ACHN (cell line): ENCODE measurements at places on chromosomes 3 and 15.

- no peak for DNase-seq
These were observed 45.0 kb downstream of the USP13 start for GRCh38 chr3:179697736-179698332.

DNA sequence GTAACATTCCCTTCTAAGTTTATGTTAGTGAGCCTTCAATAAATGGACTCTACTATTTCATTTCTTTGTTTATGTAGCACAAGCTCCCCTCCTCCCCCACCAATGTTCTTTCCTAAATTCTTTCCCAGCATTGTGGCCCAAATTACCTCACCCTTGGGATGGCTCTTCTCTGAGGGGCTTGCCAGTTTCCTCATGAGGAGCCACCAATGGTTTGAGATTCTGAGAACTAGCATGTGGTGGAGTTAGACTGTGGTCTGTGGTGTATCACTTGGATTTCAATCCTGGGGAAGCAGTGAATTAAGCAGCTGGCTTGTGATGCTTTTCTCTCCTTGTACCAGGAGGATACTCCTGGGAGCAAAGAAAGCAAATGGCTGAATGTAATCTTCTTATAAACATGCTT lies 50.0 kb upstream of the NPHP3 start:
- DNase-seq: no peak

DNA sequence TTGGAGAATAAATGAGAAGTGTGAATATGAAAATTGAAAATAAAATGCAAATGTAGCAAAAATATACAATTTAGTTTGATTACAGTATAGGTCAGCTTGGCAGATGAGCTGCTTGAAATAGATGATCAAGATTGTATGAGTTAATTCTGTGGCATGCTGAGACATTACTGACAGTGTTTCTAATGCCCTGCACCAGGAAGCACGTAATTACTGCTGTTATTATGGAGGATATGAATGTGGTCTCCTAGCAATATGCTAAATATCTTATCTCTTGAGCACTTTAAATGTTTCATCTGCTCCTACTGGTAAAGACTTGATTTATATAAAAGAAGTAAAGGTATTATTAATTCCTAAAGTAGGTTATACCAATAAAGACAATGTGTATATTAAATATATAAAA lies 1015.5 kb downstream of the PLOD2 start:
- no peak for DNase-seq

- DNase-seq: no peak
These were observed 471.4 kb upstream of the NAALADL2 start for GRCh38 chr3:174387736-174388135.

DNA sequence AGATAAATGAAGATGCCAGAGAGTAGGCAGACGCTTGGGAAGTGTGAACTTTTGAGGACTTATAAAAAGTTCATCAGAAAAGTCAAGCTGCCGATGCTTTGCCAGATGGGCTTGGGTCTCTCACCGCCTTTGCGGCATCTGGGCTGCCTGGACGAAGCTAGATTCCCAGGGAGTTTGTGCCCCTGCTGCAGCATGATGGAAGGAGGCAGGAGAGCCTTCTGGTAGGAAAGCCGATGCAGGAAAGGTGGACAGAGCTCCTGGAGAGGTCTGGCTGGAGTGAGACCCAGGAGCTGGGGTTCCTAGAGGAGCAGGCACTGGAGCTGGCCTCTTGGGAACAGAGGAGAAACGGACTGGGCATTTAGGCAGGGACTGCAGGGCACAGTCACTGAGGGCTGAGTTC lies 51.9 kb upstream of the ATP2B2 start:
- no peak for DNase-seq

DNA sequence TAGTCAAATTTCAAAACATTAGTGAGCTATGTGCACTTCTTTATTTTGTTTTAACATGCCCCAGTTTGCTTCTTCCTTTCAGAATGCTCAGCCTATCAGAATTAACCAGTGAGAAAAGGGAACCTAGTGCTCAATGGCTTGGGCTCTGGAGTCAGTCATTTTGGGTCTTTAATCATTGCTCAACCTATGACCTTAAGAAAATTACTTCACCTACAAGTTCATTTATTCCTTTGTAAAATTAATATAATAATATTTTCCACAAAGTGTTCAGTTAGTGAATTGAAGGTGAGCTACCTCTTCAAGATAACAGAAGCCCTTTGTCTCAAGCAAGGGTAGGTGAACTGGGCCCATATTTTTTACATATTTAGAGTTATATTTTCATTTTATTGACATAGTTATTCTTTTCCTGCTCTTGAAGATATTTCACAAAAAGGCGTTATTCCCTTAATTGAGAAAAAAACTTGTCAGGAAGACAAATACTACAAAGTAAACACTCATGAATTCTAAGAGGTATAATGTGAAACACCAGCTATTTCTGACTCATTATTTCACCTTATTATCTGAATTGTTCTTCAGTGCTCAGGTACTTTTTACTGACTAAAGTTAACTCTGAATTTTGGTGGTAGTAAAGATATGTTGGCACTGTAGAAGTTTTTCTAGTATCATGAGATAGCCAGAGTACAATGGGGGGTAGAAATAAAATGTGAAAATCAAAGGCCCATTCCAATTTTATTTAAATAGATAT lies 415.5 kb downstream of the NAALADL2 start:
- DNase-seq: no peak

- DNase-seq: no peak
These were observed 12.9 kb downstream of the SLC25A20 start for GRCh38 chr3:48885753-48886152.

GRCh38 chr3:71061037-71061436 lies 522.5 kb downstream of the FOXP1 start:
- no peak for DNase-seq

GRCh38 chr3:151856118-151856517 lies 17.3 kb upstream of the SUCNR1 start:
- DNase-seq: no peak

- DNase-seq: no peak
These were observed 192.3 kb downstream of the OCA2 start for GRCh38 chr15:27906802-27907201.

DNA sequence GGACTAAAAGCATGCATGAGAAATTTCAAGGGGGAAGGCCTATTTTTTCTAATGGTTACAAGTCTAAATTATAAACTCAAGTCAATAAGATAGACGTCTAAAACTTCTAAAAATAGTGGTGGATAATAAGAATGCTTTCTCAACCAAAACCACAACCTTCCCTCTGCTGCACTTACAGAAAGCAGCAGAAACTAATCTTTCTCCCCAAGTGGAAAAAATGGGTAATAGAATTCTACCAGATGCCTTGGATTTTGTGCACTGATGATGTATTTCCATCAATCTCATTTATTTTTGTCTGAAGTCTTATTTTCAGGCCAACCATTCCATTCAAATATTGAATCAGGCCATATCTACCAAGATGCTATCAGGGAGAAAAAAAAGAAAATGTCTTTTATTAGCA lies 344.7 kb downstream of the NEK10 start:
- no peak for DNase-seq

DNA sequence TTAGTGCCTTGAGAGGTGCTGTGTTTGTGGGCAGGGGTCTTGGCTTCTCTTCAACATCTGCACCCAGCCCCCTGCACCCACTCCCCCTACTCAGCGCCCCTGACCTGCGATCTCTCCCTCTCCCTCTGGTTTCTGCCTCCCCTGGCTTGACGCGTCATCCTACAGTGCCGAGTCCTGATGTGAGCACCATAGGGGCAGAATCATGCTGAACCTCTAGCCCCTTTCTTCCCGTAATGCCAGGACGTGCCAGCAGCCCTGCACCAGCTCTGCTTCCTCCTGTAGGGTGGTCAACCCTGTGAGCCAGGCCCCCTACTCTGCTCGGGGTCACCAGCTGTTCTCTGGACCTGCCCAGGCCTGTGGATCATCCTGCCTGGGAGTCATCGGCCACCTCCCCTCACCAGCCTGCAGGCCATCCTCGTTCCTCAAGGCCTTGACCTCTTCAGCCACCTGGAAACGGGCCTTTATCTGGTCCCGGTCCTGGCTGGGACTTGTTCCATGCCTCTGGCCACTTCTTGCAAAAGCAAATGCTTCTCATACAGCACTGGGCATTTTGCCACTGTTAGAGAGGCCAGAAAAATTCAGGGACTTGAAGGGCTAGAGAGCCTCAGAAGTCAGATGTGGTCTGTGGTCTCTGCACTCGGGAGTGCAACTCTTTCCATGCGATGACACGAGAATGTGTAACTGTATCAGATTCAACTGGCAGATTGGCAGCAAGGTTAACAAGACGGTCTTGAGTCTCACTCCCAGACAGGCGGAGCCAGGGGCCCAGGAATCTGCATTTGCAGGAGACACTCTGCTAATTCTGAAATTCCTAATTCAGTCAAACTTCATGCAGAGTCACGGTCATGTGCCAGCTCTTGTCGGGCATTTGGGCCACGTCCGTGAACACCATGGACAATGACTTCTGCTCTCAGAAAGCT lies 16.7 kb upstream of the KLF15 start:
- no peak for DNase-seq

GRCh38 chr3:169980055-169980454 lies 13.4 kb downstream of the SEC62 start:
- no peak for DNase-seq

DNA sequence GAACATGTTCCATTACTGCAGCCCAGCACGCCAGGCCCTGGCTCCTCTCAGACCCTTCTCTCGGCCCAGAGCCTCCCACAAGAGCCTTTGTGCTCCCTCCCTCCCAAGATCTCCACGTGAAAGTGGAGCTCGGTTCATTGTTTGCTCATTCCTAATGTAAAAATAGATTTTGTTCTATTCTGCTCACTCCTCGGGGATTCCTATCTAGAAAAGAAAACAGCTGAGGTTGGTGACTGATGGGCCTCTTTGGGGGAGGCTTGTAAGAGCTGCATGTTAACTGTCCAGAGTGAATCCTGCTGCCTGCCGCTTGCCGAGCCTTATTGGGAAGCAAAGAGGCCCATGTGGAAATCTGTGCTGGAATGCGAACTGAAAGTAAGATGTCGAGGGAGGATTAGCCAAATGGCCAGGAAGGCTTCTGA lies 267.1 kb downstream of the LRTM1 start:
- DNase-seq: no peak

- no peak for DNase-seq
These were observed 1141.4 kb downstream of the TBL1XR1 start for GRCh38 chr3:176055836-176056235.

DNA sequence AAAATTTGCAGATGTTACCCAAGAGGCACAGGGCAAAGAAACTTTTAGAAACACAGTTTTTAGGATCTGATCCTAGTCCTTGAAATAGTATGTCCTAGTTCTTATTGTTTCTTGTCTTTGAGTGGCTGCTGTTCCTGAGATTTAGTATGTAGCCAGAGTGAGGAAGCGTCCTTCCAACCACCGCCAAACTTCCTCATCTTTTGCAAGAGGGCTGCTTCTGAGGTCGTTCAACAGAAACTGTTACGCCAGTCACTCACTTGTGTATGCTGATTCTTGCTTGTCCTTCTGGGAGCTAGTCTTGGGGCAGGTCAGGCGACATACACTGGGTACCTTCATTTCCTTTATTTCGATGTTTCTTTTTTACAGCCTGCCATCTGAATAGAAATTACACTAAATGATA lies 577.3 kb upstream of the ZNF717 start:
- DNase-seq: no peak

- no peak for DNase-seq
These were observed 58.7 kb downstream of the CRTC3 start for GRCh38 chr15:90588427-90588826.

- no peak for DNase-seq
These were observed 38.2 kb downstream of the KPNA1 start for GRCh38 chr3:122476532-122476931.

- DNase-seq: peak; percentile 28
These were observed 155.6 kb downstream of the SQOR start for GRCh38 chr15:45790325-45790943.

- DNase-seq: no peak
These were observed 26.2 kb downstream of the CRABP1 start for GRCh38 chr15:78366342-78366741.

GRCh38 chr3:161414907-161415306 lies 43.6 kb upstream of the SPTSSB start:
- DNase-seq: no peak

DNA sequence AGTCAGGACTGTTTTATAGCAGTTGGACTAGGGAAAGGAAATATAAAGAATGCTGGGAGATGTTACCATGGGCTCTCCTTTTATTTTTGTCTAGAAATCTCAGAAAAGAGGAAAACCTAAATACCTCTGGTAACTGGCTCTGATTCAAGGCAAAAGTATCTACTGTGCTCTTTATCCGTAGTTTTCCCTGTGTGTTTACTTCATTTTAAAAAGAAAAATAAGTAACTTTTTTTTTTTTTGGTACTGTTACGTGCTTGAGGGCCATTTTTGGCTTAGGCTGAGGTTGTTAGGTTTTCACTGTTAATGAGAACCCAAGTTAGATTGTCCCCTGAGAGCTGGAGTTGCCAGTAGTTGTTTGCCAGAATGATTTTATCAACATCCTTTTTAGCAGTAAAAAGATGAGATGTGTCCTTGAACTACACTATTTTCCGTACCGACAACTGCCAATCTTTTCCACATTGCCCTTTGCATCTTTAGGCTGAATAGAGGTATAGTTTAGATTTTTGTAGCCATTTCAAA lies 35.8 kb downstream of the IQGAP1 start:
- DNase-seq: no peak

- no peak for DNase-seq
These were observed 15.0 kb upstream of the BNC1 start for GRCh38 chr15:83299462-83299861.

GRCh38 chr3:189316296-189317019 lies 144.7 kb downstream of the TPRG1 start:
- no peak for DNase-seq

- no peak for DNase-seq
These were observed 15.6 kb downstream of the CLDN18 start for GRCh38 chr3:138025553-138025952.

DNA sequence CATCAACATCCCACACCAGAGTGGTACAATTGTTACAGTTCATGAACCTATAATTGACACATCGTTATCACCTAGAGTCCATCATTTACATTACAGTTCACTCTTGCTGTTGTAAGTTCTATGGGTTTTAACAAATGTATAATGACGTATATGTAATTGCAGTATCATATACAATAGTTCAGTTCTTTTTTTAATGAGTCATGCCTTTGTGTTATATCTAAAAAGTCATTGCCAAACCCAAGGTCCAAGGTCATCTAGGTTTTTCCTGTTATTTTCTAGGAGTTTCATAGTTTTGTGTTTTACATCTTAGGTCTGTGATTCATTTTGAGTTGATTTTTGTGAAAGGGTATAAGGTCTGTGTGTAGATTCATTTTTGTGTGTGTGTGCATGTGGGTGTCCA lies 160.9 kb upstream of the GALNT15 start:
- DNase-seq: no peak

- DNase-seq: no peak
These were observed 14.6 kb upstream of the TFRC start for GRCh38 chr3:196096382-196096953.

- no peak for DNase-seq
These were observed 59.1 kb downstream of the SCN10A start for GRCh38 chr3:38756892-38757291.

- DNase-seq: no peak
These were observed 70.8 kb downstream of the RAP2B start for GRCh38 chr3:153232851-153233271.

GRCh38 chr15:89148126-89148525 lies 59.9 kb downstream of the ABHD2 start:
- no peak for DNase-seq
